CMK (cell line): ENCODE measurements at places on chromosomes 4 and X.

- DNase-seq: no peak
Measured at GRCh38 chr4:186172546-186172945, 18.8 kb upstream of the CYP4V2 start.

DNA sequence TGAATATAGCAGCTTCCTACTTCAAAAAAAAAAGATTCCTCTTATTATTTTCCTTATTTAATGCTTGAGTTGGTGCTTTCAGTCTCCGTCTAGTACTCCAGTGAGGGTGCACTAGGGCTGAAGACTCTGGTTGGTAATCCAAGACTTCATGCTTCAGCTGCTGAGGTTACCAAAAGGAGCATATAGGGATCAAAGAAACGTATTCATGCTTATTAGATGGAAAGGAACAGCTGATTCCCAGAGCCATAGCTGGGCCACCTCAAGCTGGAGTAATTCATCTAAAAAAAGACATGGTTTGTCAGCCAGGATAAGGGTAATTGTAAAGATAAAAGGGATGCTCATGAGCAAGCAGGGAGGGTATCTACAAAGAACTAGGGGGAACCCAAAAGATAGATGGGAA lies 131.7 kb upstream of the FAM47B start:
- DNase-seq: no peak

GRCh38 chr4:126965877-126966276 lies 666.9 kb upstream of the INTU start:
- DNase-seq: no peak

DNA sequence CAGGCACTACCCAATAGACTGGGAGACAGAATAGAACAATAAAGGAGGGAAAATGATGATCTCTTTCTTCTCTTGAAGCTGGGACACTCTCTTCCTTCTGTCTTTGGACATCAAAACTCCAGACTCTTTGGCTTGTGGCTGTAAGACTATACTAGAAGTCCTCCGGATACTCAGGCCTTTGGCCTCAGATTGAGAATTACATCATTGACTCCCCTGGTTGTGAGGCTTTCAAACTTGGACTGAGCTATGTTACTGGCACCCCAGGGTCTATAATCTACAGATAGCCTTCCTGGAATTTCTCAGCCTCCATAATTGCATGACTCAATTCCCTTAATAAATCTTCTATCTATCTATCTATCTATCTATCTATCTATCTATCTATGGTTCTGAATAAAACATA lies 294.2 kb upstream of the CT83 start:
- no peak for DNase-seq

- no peak for DNase-seq
Measured at GRCh38 chrX:38278682-38279081, 48.6 kb downstream of the RPGR start.

- no peak for DNase-seq
Measured at GRCh38 chr4:23015821-23016220, 323.1 kb downstream of the GBA3 start.

DNA sequence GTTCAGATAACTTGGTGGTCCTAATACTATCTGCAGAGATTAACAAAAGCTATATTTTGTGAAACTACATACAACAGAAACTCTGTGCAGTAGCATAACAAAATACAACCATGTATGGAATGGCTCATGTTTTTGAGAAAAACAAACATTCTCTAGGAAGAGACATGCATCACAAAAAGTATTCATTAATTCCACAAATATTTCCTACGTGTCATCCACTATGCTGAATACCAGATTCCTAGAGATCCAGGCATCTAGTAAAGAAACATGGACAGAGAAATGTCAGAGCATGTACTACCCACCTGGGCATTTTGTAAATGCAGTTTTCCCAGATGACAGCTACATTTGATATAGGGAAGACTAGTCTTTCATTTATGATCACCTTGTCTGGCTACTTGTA lies 248.1 kb downstream of the OPHN1 start:
- DNase-seq: no peak
